ENCODE measurements at places on chromosomes 12 and 14.

DNA sequence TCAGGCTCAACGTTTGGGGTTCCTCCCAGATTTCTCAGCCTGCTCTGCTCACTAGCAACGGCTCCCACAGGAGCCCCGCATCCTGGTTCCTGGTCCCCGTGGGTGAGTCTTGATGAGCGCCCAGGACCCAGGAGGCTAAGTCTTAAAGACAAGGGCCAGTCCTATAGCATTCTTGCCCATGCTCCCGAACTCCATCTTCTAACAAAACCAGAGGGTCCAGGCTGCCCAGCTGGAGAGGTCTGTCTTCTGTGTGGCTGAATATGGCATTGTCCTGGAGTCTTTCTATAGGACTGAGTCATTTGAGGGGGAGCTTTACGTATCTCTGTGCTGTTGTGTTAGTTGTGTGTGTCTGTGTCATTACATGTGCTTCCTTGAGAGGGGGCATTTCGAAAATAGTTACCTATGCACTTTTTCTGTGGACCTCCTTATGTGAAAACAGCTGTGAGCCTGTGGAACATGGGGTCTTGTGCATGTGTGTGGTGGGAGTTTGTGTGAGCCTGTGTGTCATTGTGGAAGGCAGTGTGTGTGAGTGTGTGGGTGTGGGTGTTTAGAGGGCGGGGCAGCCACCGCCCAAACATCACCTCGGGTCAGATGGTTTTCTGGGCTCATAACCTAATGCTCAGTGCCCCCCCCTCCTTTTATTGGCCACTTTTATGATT lies 9.1 kb upstream of the TBX5 start:
- DNase-seq, result no peak

GRCh38 chr14:89723930-89724627 lies 230.5 kb downstream of the EFCAB11 start:
- DNase-seq, result no peak

GRCh38 chr12:27431185-27431584 lies 15.4 kb upstream of the SMCO2 start:
- no peak for DNase-seq

DNA sequence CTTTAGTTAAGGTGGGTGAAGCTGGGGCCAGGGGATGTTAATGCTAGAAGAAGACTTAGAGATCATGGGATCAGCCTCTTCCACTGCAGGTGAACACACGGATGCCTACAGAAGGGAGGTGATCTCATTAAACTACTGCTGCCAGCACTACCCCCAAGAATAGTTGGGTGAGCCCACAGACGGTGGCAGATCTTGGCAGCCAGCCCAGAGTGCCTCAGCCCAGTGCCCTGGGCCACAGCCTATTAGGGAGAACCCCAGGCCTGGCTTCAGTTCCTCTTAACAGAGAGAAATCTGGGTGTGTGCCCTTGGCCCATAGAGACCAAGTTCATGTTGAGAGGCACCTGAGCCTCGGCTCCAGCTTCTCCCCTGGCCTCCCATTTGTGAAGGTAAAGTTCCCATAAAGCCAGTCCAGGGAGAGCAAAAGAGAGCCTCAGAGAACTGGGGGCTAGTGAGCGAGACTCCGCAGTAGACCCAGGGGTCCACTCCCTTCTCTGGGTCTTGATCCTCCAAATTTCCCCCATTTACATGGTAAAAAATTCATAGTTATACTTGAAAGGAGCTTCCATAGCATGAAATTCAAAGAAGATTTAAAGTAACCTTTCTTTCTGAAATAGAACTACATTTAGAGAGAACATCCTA lies 125.0 kb upstream of the CCND2 start:
- DNase-seq, result no peak

DNA sequence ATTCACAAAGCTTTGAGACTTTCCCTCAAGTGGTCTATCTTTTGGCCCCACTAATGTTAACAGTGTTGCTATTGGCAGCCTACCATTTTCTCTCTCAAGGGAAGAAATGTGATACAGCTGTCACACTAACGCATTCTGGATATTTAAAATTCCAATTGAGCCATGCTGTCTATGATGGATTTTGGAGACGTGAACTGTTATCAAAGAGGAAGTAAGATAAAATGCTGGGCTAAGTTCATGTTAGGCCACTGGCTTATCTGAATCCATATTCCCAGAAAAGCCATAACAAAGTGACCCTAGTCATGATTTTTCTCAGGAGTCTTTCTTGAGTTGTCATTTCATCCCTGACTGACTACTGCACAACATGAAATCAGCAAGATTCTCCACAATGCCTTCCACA lies 200.2 kb downstream of the PHLDA1 start:
- no peak for DNase-seq

- no peak for DNase-seq
These were observed 98.1 kb downstream of the ANO2 start for GRCh38 chr12:5846950-5847349.

GRCh38 chr14:71588028-71588427 lies 344.2 kb upstream of the RGS6 start:
- no peak for DNase-seq

DNA sequence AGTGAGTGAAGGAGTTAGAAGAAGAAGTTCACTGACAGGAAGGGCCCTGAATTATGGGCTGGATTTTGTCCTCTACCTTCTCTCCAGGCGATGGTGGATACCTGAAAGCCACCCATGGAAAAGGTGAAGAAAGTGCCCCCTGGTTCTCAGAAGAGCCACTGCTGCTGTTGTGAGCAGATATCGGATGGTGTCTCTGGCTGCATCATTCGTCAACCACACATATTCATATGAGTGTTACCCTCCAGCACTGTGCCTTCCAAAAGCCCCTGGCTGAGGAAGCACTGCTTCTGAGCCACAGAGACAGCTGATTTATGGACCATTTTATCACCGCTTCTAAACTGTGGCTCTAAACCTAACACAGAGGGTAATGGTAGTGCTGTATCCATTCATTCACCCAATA lies 2.0 kb upstream of the ACTN1 start:
- no peak for DNase-seq

- no peak for DNase-seq
These were observed 67.1 kb downstream of the MON2 start for GRCh38 chr12:62533755-62534107.

DNA sequence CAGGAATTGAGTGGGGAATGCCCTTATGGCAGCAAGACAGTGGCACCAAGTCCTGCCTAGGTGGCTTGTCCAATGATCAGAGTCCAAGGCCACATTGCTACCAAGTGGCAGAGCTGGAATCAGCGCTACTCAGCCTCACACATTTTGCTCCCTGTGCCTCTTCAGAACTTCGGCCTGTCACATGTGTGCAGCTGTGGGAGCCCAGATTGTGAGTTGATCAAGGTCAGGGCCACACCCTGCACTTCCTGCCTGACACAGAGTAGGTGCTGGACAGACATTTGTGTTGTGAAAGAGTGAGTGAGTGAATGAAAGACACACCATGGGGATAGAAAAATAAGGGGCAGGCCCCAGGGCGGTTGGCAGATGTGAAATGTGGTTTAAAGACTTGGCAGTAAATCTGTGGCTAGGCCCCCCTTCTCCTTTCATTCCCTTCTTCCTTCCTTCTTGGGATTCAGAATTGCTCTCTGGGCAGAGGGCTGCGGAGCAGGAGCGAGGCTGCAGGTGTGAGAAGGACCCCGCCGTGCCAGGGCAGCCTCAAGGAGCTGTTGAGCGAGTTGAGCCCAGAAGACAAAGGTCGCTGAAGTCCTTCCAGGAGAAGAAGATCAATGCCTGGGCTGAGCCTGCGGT lies 83.5 kb downstream of the SLC25A47 start:
- no peak for DNase-seq

DNA sequence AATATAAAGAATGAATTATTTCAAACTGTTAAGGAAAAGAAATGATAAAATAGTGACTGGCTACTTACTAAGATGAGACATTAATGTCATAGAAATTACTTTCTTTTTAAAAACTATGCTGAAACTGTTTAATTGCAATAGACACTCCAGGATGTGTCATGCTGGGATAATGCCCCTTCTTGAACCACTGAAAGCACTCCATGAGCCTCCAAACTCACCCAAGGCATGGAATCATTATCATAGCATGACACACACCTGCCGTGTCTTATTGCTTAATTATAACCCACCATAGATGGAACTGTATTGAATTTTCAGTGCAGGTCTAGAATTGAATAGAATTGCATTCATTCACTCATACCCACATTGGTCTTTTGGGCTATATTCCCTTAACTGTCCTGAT lies 4.3 kb downstream of the MBIP start:
- DNase-seq, result no peak

Measured in D341Med (cell line).